ENCODE measurements at places on chromosomes 5 and 9. TPM values are rescaled to one million over a fixed set of nuclear protein-coding genes. Genes with fewer than 3 reads are reported as not detected.

Gene C5orf22
- 18.3 TPM for total RNA-seq

Gene CD72
- not detected for total RNA-seq

Gene BBLN
- total RNA-seq = 112 TPM

Gene PCDHB13
- 1.3 TPM for total RNA-seq

Gene DPYSL3
- 125 TPM for total RNA-seq

Gene RASGEF1C
- not detected for total RNA-seq

Gene SCGB3A2
- total RNA-seq = not detected

Gene IFNA14
- not detected for total RNA-seq

Gene ZNF354C
- total RNA-seq = not detected

Gene GBA2
- total RNA-seq = 15.5 TPM

Gene FGFR4
- 4.1 TPM for total RNA-seq

Gene PCDHB4
- not detected for total RNA-seq

- no peak for DNase-seq
Measured at GRCh38 chr5:151648988-151649387, 37.7 kb downstream of the SPARC start.

- DNase-seq = peak; percentile 52
Measured at GRCh38 chr5:53151713-53152458, 42.3 kb upstream of the MOCS2 start.

- DNase-seq = no peak
Measured at GRCh38 chr9:121640076-121640475, 11.4 kb upstream of the DAB2IP start.

- no peak for DNase-seq
Measured at GRCh38 chr5:151904909-151905308, 19.7 kb downstream of the GLRA1 start.

- DNase-seq = no peak
Measured at GRCh38 chr9:107627781-107628180, 138.2 kb upstream of the KLF4 start.

- DNase-seq = no peak
Measured at GRCh38 chr5:3592298-3592697, 3.3 kb upstream of the IRX1 start.

DNA sequence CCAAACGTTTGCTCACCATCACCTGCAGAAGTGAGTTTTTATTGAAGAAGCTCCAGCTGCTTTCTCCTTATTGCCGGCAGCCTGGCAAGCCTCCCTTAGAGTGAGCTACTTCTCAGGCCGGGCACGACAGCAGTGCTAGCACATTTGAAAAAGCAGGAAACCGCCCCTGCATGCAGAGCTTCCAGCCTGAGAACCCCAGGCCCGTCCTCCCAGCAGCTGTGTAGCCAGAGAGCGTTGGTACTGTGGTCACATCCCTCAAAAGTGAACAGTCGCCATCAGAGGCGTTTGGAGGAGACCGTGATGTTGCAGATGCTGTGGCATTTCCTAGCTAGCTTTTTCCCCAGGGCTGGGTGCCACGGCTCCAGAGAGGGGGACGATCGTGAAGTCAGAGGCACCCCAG, 23.5 kb downstream of the SLC25A25 start:
- DNase-seq = no peak

- DNase-seq = no peak
Measured at GRCh38 chr9:33127881-33128280, 39.3 kb downstream of the B4GALT1 start.
